Right lung (tissue), 10 donors: ENCODE measurements at places on chromosomes 11 and 22. TPM values are rescaled to one million over a fixed set of nuclear protein-coding genes. Genes with fewer than 3 reads are reported as not detected.

GRCh38 chr11:126862664-126863243, 137.8 kb downstream of the KIRREL3 start:
- no peak for DNase-seq

Gene OTOG
- polyA plus RNA-seq, result 0.06 TPM

- DNase-seq, result peak; percentile 53
Observed at GRCh38 chr11:59754859-59755700, at the start of gene STX3. Gene STX3, plus strand, starts transcription at chr11:59755376. Its CDS starts 230 bp downstream, at chr11:59755606.

DNA sequence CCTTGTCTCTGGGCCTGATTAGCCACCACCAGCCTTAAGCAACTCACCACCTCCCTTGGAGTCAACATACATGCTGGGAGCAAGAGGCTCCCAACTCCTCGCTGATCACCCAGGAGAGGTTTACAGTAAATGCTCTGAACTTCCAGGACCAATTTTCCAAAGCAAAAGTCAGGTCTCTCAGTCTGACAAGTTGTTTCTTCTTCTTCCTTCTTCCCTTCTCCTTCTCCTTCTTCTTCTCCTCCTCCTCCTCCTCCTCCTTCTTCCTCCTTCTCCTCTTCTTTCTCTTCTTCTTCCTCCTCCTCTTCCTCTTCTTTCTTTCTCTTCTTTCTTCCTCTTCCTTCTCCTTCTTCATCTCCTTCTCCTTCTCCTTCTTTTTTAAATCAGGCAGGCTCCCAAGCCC, 148.2 kb downstream of the NECTIN1 start:
- DNase-seq, result no peak

Gene RIMBP3B
- not detected for polyA plus RNA-seq

- DNase-seq, result no peak
Observed at GRCh38 chr11:79086056-79086455, 354.8 kb downstream of the TENM4 start.

GRCh38 chr11:41121600-41121999, 337.9 kb downstream of the LRRC4C start:
- DNase-seq, result no peak

- DNase-seq, result no peak
Observed at GRCh38 chr11:119520400-119520799, 97.4 kb upstream of the THY1 start.

- no peak for DNase-seq
Observed at GRCh38 chr11:36345535-36346141, 49.5 kb downstream of the PRR5L start.

Gene CCDC116
- polyA plus RNA-seq, result 0.90 TPM

GRCh38 chr11:86869966-86870570, 69.7 kb downstream of the PRSS23 start:
- DNase-seq, result peak; percentile 55

Gene SMTN
- polyA plus RNA-seq, result 90.6 TPM

DNA sequence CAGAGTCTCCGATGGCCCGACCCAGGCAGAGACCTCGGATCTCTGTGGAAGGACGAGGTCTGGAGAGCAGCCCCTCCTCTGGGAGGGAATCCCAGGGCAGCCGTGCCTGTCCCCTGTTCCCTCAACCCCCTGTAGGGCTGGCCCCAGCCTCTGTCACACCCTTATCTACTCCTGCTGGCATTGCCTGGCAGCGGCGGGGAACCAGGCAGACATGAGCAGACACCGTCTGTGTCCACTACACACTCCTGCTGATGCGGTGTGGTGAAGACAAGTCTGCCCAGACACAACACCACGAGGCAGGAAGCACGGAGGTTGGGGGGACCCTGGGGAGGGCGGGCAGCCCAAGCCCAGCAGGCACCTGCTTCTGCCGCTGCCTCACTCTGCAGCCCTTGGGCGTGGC, 52.5 kb upstream of the A4GALT start:
- no peak for DNase-seq

Gene PHETA2
- 12.7 TPM for polyA plus RNA-seq

Gene BIK
- 0.70 TPM for polyA plus RNA-seq

DNA sequence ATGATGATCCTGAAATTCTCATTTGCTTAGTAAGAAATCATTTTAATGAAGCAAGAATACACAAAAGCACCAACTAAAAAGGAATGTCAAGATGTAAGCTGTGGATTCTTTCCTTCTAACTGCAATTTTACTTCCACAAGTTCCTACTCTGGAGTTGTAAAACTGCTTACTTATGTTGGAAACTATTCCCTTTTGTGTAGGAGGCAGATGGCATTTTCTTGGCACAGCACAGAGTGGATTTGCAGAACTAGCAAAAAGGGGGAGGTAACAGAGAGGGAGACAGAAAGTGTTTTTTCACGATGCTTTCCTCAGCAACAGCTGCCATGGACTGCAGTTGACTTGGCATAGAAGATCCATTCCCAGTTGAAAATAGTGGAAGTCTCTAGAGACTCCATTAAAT, 1112.0 kb upstream of the RAG2 start:
- no peak for DNase-seq

GRCh38 chr22:26679003-26679629, 21.7 kb downstream of the MIAT start:
- DNase-seq, result peak; percentile 62

DNA sequence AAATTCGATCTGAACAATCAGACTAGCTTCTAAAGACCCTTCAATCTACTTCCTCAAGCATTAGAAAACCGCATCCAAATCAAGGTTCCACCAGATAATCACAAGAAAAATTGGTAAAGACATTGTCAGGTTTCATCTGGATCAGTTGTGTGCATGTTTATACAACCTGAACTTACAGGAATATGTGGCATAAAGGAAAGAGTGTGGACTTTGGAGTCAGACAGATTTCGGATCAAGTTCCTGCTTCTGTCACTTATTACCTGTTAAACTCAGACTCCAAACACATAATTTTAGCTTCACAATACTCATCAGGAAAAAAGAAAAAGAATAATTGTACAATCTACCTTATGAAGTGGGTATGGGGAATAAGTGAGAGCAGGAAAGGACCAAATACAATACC, 80.5 kb downstream of the MPPED2 start:
- DNase-seq, result no peak

GRCh38 chr11:120801801-120802689, 221.9 kb upstream of the TBCEL start:
- DNase-seq, result peak; percentile 38

- no peak for DNase-seq
Observed at GRCh38 chr11:10742460-10743208, 8.4 kb upstream of the CTR9 start.

- peak; percentile 53 for DNase-seq
Observed at GRCh38 chr22:28019881-28020861, 101.1 kb upstream of the PITPNB start.

Gene FADS1
- polyA plus RNA-seq, result 29.4 TPM

DNA sequence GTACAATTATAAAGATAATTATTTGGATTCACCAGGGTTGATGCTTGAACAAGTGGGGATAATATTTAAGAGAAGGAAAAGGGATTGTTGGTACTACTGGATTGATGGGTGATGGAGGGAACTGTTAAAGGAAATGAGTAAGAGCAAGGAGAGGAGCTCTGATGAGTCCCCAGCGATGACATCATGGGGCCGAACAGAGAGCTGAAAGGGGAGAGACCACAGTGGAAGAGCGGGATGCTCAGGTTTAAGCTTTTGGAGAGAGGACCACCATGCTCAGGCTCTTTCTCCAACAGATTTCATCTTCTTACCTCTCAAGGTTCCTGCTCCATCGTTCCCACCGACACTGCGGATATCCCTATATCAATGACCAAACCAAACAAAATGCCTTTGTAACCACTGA, 568.7 kb downstream of the ETS1 start:
- no peak for DNase-seq

- DNase-seq, result no peak
Observed at GRCh38 chr11:78796956-78797355, 222.3 kb upstream of the NARS2 start.

Gene TEX12
- polyA plus RNA-seq, result not detected

Gene VPREB3
- 0.61 TPM for polyA plus RNA-seq

DNA sequence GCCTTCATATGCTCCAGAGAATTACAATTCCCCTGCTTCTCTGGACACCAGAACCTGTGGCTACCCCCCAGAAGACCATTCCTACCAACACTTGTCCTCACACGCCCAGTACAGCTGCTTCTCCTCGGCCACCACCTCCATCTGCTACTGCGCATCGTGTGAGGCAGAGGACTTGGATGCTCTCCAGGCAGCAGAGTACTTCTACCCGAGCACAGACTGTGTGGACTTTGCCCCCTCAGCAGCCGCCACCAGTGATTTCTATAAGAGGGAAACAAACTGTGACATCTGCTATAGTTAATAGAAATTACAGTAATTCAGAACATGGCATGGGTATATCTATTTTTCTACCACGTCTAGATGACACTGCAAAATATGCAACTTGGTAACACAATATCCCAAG, 9.8 kb downstream of the POU2AF3 start:
- DNase-seq, result peak; percentile 90

DNA sequence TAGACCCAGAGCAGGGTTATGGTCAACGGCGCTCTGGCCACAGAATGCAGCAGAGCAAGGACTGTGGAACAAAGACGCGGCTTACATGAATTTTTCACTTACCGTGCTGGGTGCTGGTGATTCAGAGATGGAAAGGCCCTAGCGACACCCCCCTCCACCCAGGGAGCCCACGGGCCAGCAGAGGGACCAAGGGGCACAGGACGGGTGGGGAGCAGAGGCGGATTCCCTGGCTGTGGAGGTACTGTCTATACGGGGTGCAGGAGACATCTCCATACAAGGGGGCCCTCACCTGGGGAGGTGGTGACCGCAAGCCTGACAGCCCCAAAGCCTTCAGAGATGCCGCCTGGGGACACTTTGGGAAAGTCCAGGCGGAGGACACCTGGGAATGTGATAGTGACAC, 1.1 kb upstream of the SEPTIN5 start:
- DNase-seq, result no peak

Gene FOLH1
- 14.4 TPM for polyA plus RNA-seq

DNA sequence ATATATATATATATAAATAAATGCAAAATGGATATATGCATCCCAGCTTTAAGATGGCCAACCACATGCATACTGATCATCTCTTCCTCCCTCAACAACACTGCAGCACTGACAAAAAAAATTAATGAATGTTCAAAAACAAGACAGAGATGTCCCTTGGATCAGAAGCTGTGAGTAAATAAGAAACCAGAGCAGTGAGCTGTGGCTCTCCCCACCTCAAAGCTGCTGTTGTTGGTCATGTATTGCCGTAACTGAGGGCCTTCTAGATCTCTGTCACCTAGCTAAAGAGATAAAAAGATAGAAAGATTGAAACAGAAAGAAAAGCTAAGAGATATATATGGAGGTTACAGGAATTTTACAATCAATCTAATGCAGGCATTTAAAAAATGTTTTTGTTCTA, 15.5 kb upstream of the TMEM135 start:
- DNase-seq, result no peak

Gene KCNJ11
- polyA plus RNA-seq, result 11.9 TPM
